ENCODE measurements at places on chromosomes 6 and 20.

GRCh38 chr20:10780901-10781300 lies 107.1 kb upstream of the JAG1 start:
- no peak for DNase-seq

- DNase-seq, result no peak
Observed at GRCh38 chr6:45917439-45917838, 98.2 kb downstream of the CLIC5 start.

DNA sequence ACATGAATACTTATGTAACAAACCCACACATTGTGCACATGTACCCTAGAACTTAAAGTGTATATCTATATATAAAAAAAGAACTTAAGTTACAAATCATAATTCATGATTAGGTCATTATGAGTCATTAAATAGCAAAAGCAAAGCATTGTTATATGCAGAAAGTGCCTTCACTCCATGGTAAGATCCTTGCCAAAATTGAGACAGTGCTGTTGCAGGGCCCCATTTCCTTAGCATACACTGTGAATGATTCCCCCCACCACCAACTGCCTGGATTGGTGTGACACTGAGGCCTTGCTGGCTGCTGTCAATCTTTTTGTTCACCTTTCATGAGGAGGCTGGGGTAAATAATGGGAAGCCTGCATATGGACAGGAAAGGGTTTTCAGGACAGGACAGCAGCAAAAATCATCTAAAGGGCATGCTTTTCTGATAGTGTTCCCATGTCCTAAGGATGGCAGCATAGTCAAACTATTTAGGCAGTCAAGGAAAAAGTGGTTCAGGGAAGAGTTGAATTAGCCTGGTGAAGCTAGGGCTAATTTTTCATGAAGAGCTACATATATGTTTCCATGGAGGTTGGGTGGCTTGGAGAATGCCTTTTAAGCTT lies 188.2 kb upstream of the ASCC3 start:
- DNase-seq, result no peak

GRCh38 chr20:663315-664090 lies 10.5 kb upstream of the SRXN1 start:
- DNase-seq, result no peak

GRCh38 chr6:151136141-151136755 lies 103.5 kb upstream of the AKAP12 start:
- no peak for DNase-seq

DNA sequence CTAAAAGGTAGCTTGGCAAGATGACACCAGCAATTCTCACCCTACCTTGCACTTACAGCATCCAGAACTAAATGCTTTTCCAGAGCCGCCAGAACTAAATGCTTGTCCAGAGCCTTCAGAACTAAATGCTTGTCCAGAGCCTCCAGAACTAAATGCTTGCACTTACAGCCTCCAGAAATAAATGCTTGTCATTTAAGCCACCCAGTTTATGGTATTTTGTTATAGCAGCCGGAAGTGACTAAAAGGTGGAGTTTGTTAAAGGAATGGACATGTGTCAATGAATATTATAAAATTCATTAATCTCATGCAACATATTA lies 133.5 kb downstream of the GPX5 start:
- DNase-seq, result no peak

DNA sequence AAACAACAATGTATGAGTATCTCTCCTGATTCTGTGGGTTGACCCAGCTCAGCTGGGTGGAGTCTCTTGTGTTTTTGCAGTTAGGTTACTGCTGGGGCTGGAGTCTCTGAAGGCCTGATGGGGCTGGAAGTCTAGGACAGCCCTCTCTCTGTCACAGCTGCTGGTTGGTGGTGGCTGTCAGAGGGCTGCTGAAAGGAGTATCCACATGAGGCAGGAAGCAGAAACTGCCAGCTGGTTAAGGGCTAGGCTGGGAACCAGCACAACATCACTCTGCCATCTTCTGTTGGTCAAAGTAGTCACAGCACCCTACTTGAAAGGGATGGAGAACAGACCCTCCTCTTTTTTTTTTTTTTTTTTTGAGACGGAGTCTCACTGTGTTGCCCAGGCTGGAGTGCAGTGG lies 10.0 kb upstream of the PACSIN1 start:
- no peak for DNase-seq

All from effector CD4-positive, alpha-beta T cell (primary cell).